ENCODE measurements at places on chromosomes 5 and 9.

- no peaks in the 10 kb centered on the region for H3K36me3 ChIP-seq
- no peak overlapping the region for H3K27ac ChIP-seq
- no peak for DNase-seq
- H3K4me1 ChIP-seq = no peaks in the 10 kb centered on the region
Measured at GRCh38 chr5:10838038-10838437, 77.0 kb upstream of the DAP start.

DNA sequence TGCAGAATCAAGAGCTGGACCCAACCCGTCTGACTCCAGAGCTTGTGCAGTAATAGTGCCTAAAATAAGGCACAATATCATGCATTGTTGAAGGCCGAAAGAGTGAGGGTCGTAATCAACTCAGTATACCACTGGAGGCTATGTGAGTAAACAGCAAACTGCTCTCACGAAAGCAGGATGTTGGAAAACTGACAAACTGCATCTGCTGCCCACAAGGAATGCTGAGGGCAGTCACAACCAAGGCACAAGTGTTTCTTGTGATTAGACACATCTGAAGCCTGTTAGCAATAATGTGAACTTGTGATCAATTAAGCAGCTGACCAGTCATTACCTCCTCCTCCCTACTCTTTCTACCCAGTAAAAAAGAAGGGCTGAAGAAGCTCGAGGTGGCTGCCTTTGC, 48.8 kb downstream of the TRPM3 start:
- no peak overlapping the region for H3K27ac ChIP-seq
- no peaks in the 10 kb centered on the region for H3K4me1 ChIP-seq
- no peak overlapping the region for H3K4me3 ChIP-seq
- no peaks in the 10 kb centered on the region for H3K36me3 ChIP-seq
- H3K27me3 ChIP-seq = no peaks in the 10 kb centered on the region
- DNase-seq = no peak

- no peak overlapping the region for H3K4me3 ChIP-seq
- no peak for DNase-seq
- no peak overlapping the region for H3K27ac ChIP-seq
Measured at GRCh38 chr5:37437711-37438110, 58.6 kb downstream of the WDR70 start.

DNA sequence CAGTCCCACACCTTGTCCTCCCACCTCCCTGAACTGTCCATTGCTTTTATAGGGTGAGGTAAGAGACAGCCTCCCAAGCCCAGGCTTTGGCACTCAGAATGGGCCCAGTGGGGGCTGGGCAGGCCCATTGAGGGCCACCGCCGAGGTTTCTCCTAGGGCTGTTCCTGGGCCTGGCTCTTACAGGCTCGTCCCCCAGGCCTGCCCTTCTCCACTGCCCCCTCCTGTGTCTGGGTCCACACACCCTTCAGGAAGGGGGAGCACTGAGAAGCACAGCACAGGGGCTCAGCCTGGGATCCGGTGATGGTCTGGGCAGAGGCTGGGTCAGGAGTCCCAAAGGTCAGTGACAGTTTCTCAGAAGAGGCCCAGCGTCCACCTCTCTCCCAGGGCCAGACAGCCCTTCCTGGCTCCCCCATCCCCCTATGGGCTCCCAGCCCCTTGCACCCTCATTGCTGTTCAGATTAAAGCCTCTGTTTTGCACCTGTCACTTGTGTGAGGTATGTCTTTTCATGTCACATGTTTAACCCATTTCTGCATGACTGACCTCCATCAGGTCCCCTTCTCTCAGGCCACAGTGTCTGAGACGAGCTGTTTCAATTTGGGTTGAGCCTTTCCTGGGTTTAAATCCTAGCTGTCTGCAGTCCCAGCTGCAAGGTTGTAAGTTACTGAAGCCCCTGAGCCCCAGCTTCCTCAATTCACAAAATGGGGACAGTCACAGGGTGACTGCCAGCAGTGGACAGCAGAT, 29.4 kb downstream of the IER5L start:
- H3K4me3 ChIP-seq = no peak overlapping the region
- H3K27me3 ChIP-seq = no peaks in the 10 kb centered on the region
- no peak for DNase-seq
- H3K27ac ChIP-seq = no peak overlapping the region
- H3K36me3 ChIP-seq = no peaks in the 10 kb centered on the region

DNA sequence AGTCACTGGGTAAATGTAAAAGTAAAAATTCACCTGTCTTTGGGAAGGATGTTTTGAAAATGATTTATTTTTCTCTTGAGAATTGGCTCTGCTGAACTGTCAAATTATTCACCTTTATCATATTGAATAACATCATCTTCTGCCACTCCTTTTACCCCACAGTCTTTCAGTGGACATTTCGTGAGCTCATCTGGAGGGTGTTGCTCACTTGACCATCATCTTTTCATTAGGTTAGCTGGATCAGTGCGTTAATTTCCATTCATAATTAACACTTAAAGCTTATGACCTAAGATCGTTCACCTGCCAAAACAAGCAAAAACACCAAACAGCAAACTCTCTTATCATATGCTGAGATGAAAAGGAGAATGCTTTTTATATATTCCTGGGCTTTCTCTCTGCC, 53.4 kb upstream of the TNFAIP8 start:
- no peaks in the 10 kb centered on the region for H3K27me3 ChIP-seq
- H3K36me3 ChIP-seq = no peaks in the 10 kb centered on the region
- no peak overlapping the region for H3K27ac ChIP-seq
- H3K4me1 ChIP-seq = peaks cover 8% of the 10 kb centered on the region

GRCh38 chr5:124868676-124869075, 122.2 kb upstream of the ZNF608 start:
- no peaks in the 10 kb centered on the region for H3K4me1 ChIP-seq
- no peak overlapping the region for H3K27ac ChIP-seq
- DNase-seq = no peak
- no peaks in the 10 kb centered on the region for H3K36me3 ChIP-seq
- no peak overlapping the region for H3K4me3 ChIP-seq
- no peaks in the 10 kb centered on the region for H3K27me3 ChIP-seq

- H3K27me3 ChIP-seq = no peaks in the 10 kb centered on the region
- no peaks in the 10 kb centered on the region for H3K4me1 ChIP-seq
- no peak overlapping the region for H3K4me3 ChIP-seq
- no peak overlapping the region for H3K27ac ChIP-seq
Measured at GRCh38 chr9:77563174-77563573, 84.9 kb downstream of the GNA14 start.

GRCh38 chr5:128091579-128091978, 8.0 kb downstream of the SLC12A2 start:
- no peak overlapping the region for H3K27ac ChIP-seq
- no peak for DNase-seq
- H3K27me3 ChIP-seq = no peaks in the 10 kb centered on the region
- H3K4me3 ChIP-seq = no peak overlapping the region
- H3K4me1 ChIP-seq = no peaks in the 10 kb centered on the region
- no peaks in the 10 kb centered on the region for H3K36me3 ChIP-seq

DNA sequence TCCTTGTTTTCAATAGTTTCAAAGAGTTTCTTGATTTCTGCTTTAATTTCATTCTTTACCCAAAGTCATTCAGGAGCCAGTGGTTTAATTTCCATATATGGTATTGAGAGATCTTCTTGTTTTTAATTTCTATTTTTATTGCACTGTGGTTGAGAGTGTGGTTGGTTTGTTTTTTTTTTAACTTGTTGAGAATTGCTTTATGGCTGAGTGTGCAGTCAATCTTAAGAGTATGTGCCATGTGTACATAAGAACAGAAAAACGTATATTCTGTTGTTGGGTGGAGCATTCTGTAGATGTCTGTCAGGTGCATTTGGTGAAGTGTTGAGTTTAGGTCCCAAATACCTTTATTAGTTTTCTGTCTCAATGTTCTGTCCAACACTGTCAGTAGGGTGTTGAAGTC, 26.7 kb upstream of the IPPK start:
- H3K4me3 ChIP-seq = no peak overlapping the region
- H3K4me1 ChIP-seq = peaks cover 15% of the 10 kb centered on the region
- peak overlapping the region; percentile 72 for H3K27ac ChIP-seq
- no peaks in the 10 kb centered on the region for H3K27me3 ChIP-seq

DNA sequence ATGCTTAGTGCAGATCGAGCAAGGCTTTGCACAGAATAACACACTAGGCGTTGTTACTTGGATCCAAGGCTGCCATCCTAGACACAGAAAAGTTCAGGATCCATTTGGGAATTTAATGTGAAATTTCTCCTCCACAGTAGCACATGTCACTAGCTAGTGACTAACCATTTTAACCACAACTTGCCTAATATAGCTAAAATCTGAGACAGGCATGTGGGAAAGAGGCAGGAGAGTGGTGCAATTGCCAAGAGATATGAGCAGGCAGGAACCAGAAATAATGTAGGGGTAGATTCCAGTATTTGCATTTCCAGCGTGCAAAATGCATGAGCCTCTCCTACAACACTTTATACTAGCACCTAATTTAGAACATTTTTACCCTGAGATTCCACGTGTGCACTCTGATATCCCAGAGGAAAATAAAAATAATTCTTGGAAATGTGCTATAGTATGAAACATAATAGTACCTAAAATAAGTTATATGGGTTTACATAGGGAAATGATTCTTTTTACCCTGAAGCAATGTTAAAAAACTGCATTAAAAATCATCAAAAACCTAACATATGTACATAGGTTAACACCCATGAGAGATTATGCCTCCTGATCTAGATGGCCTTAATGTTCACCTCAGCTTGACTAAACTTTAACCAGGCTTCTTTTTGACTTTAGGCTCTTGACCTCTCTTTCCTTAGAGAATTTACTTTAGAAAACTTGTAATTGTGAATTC, 1230.6 kb upstream of the NUDT12 start:
- DNase-seq = no peak
- no peaks in the 10 kb centered on the region for H3K4me1 ChIP-seq
- no peaks in the 10 kb centered on the region for H3K36me3 ChIP-seq
- no peak overlapping the region for H3K27ac ChIP-seq
- H3K4me3 ChIP-seq = no peak overlapping the region

- peaks cover 28% of the 10 kb centered on the region for H3K4me1 ChIP-seq
- no peaks in the 10 kb centered on the region for H3K27me3 ChIP-seq
- no peaks in the 10 kb centered on the region for H3K36me3 ChIP-seq
- DNase-seq = no peak
- peak overlapping the region; percentile 47 for H3K27ac ChIP-seq
Measured at GRCh38 chr5:9347541-9348295, 198.2 kb downstream of the SEMA5A start.

DNA sequence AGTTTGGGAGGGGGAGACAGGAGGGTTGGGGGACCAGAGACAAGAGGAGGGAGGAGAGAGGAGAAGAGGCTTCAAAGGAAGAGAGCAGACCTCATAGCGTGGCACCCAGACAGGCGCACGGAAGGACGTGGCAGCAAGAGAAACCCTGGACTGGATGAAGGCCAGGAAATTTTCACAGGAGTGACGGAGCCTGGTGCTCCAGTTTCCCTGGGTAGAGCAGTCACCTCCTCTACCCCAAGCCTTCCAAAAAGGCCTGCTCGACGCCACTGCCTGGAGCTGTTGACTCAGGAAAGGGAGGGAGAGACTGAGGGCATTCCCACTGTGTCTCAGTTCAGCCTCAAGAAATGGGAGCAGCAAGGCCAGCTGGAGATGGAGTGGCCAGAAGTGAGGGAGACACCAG, 19.3 kb downstream of the AK8 start:
- H3K36me3 ChIP-seq = no peaks in the 10 kb centered on the region
- no peaks in the 10 kb centered on the region for H3K4me1 ChIP-seq
- no peak overlapping the region for H3K27ac ChIP-seq
- DNase-seq = no peak

- H3K4me1 ChIP-seq = no peaks in the 10 kb centered on the region
- no peaks in the 10 kb centered on the region for H3K27me3 ChIP-seq
- H3K27ac ChIP-seq = no peak overlapping the region
- no peaks in the 10 kb centered on the region for H3K36me3 ChIP-seq
- no peak overlapping the region for H3K4me3 ChIP-seq
Measured at GRCh38 chr5:171221916-171222315, 87.1 kb upstream of the TLX3 start.

GRCh38 chr5:74639807-74640449, 600 bp downstream of the ENC1 start:
- H3K4me1 ChIP-seq = peaks cover 14% of the 10 kb centered on the region
- H3K27ac ChIP-seq = peak overlapping the region; percentile 46
- H3K27me3 ChIP-seq = no peaks in the 10 kb centered on the region
- DNase-seq = peak; percentile 60
- no peaks in the 10 kb centered on the region for H3K36me3 ChIP-seq
- peak overlapping the region; percentile 79 for H3K4me3 ChIP-seq

DNA sequence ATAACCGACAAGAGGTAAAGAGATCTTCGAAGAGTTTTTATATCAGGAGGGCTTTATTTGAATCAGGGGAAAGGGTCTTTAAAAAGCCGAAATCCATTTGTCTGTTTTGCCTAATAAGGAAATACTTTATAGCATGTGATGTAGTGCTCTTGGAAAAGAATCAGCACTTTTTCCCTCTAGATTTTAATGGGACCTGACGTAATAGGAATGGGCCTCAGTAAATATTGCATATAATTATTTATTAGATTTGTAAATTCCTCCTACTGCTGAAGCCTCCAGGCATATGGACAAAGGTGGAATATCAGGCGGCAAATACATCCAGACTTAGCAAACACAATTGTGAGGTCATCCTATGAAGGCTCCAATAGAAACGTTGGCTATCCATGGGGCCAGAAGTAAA, 50.9 kb downstream of the ACTBL2 start:
- no peaks in the 10 kb centered on the region for H3K27me3 ChIP-seq
- no peak for DNase-seq
- no peak overlapping the region for H3K27ac ChIP-seq
- H3K4me3 ChIP-seq = no peak overlapping the region
- H3K4me1 ChIP-seq = no peaks in the 10 kb centered on the region
- H3K36me3 ChIP-seq = no peaks in the 10 kb centered on the region

DNA sequence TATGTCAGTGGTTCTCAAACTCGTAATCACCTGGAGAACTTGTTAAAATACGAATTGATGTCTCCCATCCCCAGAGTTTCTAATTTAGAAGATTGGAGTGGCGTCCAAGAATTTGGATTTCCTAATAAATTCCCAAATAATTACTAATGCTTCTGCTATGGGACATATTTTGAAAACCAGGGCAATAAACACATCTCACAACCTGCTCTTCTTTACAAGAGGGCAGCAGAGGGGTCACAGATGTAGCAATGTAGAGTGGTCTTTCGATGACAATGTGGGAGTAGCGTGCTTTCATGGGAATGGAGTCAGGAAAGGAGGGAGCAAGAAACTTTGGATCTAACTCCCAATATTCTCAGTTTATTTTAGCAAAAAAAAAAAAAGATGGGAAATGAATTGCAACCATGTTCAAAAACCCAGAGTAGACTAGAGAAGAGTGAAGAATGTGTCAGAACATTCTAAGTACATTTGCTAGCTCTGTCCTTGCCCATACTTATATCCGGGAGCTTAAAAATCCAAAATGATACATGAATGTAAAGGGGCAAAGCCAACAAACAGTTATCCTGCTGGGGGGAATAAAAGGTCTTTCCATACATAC, 33.8 kb upstream of the ALDH1A1 start:
- DNase-seq = no peak
- H3K4me3 ChIP-seq = no peak overlapping the region
- no peaks in the 10 kb centered on the region for H3K4me1 ChIP-seq
- no peaks in the 10 kb centered on the region for H3K36me3 ChIP-seq
- no peak overlapping the region for H3K27ac ChIP-seq
- H3K27me3 ChIP-seq = no peaks in the 10 kb centered on the region

GRCh38 chr9:8560560-8561525, 761.3 kb upstream of the DMAC1 start:
- no peak overlapping the region for H3K4me3 ChIP-seq
- no peaks in the 10 kb centered on the region for H3K27me3 ChIP-seq
